NCI-H1048 (cell line): ENCODE measurements at places on chromosomes 1 and 21.

DNA sequence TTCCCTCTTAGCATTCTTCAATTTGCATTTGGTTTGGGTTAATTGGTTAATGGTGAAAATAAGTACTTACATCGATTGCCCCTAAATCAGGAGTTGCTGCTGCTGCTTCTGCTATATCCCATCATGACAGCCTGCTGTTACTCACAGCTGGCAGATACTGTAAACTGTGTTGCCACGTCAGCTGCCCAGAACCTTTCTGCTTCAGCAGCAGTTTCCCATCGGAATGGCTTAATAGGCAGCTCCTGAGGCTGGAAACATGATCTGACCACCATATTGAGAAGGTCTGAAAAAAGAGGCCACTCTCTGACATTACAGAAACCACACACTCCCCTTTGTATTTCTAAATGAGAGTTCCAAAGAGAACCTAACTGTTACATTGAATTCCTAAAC lies 14.3 kb upstream of the SEC16B start:
- DNase-seq, result no peak

- no peak for DNase-seq
Observed at GRCh38 chr1:37174876-37175275, 140.6 kb upstream of the GRIK3 start.

DNA sequence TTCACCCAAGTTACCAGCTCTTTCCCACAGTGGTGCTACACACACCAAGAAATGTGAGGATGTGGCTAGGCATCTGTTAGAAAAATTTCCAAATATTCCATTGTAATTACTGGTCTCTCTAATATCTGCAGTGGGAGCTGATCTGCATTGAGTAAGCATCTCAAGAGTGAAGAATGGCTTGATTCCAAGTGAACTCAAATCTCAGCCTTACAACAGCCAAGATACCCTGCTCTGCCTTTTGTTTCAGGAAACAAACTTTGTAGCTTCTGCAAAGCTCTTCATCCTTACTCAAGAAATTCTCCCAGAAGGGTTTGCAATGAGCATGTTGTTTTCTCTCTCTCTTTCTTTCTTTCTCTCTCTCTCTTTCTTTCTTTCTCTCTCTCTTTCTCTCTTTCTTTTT lies 181.1 kb downstream of the FCRL5 start:
- DNase-seq, result no peak

- DNase-seq, result no peak
Observed at GRCh38 chr1:225460021-225460736, 32.3 kb upstream of the LBR start.

DNA sequence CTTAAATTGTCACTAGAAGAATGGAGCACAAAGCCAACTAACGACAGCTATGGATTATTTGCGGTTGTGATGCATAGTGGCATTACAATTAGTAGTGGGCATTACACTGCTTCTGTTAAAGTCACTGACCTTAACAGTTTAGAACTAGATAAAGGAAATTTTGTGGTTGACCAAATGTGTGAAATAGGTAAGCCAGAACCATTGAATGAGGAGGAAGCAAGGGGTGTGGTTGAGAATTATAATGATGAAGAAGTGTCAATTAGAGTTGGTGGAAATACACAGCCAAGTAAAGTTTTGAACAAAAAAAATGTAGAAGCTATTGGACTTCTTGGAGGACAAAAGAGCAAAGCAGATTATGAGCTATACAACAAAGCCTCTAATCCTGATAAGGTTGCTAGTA lies 13.5 kb downstream of the USP1 start:
- no peak for DNase-seq

DNA sequence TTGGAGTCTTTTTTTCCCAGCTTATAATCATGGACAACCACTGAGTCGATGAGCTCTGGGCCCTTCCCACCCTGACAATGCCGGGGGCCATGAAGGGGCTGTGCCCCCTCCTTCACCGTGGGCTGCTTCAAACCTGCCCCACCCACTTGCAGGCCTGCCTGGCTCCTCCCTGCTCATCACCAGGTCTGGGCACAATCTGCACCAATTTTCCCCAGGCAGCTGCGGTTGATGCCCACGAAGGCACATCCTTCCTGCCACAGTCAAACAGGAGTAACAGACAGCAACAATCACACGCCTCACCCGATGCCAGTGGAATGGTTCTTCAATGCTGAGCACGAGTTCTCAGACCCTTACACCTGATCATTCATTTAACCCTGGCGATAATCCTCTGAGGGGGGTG lies 18.9 kb downstream of the PGLYRP3 start:
- no peak for DNase-seq

DNA sequence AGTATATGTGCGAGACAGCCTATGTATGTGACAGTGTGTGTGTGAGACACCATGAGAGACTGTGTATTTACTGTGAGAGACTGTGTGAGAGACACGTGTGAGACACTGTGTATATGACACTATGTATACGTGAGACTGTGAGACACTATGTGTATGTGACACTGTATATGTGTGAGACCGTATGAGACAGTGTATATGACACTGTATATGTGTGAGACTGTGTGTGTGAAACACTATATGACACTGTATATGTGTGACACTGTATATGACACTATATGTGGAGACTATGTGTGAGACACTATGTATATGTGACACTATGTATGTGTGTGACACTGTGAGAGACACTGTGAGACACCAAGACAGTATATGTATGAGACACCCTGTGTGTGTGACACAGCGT lies 52.9 kb upstream of the KDM4A start:
- DNase-seq, result no peak

DNA sequence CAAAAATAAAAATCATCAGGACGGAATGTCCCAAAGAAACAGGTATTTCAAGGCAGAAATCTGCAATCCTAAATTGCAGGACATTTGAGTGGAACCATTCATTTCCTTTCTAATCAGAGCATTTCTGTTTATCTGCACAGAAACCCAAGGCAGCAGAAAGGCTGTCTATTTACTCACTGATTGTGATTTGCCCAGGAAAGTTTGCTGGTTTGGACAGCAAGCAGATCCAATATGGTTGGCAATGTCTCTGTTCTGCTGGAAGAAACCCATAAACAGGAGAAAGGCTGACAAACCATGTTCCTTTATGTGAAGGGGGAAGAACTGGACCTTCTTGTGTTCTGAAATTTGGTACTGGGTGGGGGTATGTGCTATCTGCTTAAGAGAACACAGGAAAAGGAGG lies 120.1 kb downstream of the CLIC6 start:
- no peak for DNase-seq

GRCh38 chr1:245310571-245311531 lies 156.1 kb downstream of the KIF26B start:
- no peak for DNase-seq

DNA sequence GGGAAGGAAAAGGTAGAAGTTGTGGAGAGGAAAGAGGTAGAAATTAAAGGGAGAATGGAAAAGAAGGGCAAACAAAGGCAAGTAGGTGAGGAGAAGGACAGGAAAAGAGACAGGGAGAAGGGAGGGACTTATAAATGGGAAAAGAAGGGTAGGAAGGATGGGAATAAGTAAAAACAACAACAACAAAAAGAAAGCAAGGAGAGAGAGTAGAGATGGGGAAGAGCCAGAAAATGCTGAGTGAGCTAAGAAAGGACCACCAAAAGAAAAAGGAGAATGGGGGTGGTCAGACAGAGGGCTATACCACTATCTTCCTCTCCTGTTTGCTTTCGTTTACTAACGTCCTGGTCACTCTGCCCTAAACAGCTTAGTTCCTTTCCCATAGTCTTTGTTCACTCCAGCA lies 1.7 kb upstream of the CMPK1 start:
- no peak for DNase-seq

GRCh38 chr1:29879217-29879616 lies 642.9 kb downstream of the PTPRU start:
- no peak for DNase-seq

GRCh38 chr1:246577720-246578106 lies 11.5 kb downstream of the CNST start:
- DNase-seq, result no peak

GRCh38 chr1:169117599-169117998 lies 11.1 kb downstream of the ATP1B1 start:
- no peak for DNase-seq

- DNase-seq, result no peak
Observed at GRCh38 chr1:56911098-56911938, 54.5 kb downstream of the C8B start.

DNA sequence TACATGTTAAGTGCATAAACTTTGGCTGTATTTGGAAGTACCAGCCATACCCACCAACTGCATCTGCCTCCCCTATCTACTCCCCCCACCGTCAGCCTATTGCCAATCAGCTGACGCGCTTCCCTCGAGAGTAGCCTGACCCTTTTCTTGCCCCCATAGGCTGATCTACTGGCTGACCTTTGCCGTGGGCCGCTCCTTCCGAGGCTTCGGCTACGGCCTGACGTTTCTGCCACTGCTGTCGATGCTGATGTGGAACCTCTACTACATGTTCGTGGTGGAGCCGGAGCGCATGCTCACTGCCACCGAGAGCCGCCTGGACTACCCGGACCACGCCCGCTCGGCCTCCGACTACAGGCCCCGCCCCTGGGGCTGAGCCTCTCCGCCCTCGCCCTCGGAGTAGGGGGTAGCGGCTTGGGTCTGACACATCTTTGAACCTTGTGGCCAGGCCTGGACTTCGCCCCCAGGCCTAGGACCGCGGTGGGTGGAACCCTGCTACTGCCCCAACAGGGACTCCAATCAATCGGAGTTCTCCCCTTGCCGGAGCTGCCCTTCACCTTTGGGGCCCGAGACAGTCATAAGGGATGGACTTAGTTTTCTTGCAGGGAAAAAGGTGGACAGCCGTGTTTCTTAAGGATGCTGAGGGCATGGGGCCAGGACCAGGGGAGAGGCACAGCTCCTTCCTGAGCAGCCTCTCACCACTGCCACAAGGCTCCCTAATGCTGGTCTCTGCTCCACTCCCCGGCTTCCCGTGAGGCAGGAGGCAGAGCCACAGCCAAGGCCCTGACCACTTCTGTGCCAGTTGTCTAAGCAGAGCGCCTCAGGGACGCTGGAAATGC lies 4.0 kb downstream of the GLMP start:
- peak; percentile 24 for DNase-seq

DNA sequence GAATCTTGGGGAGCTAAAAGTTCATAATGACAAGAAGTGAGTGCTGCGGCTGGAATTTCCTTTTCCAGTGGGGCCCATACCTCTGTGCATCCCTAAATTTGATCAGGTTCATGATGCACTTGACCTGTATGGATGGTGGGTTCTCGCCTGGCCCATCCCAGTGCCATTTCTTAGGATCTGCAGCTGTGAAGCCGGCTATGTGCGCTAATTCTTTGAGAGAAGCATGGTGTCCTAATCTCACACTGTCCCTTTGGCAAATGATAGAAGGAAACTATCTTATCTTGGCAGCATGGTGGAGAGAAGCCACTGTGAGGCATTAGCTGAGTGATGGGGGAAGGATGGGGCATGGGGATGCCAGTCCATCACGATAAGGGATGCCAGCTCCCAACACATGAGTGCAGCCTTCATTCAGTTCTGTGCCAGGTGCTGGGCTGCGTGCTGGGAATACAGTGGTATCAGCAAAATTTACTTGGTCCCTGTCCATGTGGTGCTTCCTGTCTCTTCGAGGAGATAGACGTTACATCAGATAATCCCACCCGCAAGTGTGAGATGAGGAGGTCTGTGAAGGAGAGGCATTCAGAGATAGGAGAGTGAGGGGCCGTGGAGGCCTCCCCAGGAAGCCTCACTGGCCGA lies 30.5 kb downstream of the STUM start:
- no peak for DNase-seq

DNA sequence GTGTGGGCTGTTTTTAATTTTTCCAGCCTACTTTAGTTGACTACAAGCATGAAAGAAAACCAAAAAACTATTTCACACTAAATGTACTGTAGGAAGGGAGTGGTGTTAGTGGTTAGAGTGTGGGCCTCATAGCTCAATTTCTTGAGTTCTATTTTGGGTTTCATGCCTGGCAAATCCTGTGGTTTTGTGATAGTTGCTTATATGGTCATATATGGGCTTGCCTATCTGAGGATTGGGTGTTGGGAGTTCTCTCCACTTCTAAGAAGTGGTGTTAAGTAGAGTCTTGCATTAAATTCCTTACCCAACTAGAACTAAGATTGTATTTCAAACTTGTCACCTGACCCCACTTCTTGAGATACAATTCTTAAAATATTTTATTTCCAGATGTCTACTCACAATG lies 37.8 kb upstream of the COL11A1 start:
- DNase-seq, result no peak

GRCh38 chr1:114033216-114033706 lies 54.0 kb downstream of the OLFML3 start:
- DNase-seq, result no peak
